ENCODE measurements at places on chromosomes 4 and X.
A peak's percentile ranks its signal among the peaks of the same experiment; 100 is the strongest.

DNA sequence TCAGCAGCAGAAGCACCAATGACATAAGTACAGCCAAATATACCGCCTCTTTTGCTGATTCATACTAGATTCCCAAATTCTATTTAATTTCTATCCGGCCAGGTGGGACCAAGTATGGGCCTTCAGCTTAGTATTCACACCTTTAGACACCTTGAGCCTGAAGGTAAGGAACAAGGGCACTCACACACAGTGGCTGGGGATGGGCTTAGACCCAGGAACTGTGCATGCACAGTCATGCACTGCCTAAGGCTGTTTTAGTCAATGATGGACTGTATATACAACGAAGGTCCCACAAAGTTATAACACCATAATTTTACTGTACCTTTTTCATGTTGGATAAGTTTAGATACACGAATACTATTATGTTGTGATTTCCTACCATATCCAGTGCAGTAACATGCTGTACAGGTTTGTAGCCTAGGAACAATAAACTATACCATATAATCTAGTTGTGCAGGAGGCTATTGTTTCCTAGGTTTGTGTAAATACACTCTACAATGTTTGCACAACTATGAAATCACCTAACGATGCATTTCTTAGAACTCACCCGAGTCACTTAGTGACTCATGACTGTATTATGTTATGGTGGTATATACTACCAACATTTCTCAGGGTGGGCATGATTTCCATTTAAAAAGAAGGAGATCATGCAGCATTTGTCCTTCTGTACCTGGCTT lies 9.7 kb upstream of the CLNK start:
- DNase-seq, result no peak

DNA sequence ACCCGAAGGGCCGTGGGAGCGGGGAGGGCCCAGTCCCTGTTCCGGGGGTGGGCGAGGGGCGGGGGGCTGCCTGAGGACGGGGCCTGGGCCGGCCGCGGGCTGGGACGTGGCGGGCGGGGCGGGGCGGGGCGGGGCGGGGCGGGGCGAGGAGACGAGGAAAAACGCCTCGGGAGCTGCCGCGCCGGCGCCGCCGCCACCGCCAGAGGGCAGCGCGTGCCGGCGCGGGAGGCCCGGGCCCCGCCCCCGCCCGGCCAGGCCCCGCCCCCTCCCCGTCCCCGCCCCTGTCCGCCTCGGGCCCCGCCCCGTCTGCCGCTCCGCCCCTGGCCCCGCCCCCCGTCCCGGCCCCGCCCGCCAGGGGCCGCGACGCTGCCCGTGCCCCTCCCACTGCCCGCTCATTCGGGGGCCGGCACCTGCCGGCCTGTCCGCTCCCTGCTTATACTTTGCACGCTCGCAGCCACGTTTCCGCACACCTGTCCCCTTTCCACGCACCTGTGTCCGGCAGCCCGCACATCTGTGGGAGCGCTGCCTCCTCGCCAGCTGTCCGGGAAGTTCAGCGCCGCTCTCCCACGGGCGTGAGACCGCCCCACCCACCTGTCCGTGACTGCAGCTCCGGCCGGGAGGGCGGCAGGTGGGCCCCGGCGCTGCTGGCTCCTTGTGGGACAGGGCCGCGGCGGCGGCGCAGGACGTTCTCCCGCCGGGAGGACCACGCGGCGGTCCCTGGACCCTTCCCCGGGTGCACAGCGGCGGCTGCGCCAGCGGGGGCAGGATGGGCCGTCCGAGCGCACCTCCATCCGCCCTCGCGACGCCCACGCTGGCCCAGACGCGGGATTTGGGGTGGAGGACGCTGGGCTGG lies 1.7 kb upstream of the FGFRL1 start:
- DNase-seq, result peak; percentile 66

GRCh38 chrX:47358387-47359065 lies 11.9 kb upstream of the ZNF157 start:
- no peak for DNase-seq

DNA sequence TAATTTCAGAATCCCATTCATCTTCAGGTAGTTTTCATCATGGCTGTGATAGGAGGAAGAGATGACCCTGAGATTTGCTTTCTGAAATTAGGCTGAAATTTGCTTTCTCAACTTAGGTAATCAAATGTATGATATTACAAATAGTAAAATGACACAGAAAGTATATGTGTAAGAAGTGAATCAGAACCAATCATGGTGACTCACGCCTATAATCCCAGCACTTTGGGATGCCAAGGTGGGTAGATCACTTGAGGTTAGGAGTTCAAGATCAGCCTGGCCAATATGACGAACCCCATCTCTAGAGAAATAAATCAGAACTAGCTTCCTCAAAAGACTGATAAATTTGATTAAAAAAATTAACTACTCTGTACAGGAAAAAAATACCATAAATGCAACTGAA lies 555.4 kb downstream of the STPG2 start:
- DNase-seq, result no peak

- no peak for DNase-seq
Measured at GRCh38 chrX:150642423-150642822, 50.8 kb upstream of the MTMR1 start.

- DNase-seq, result no peak
Measured at GRCh38 chrX:81120258-81120935, 81.3 kb downstream of the HMGN5 start.

DNA sequence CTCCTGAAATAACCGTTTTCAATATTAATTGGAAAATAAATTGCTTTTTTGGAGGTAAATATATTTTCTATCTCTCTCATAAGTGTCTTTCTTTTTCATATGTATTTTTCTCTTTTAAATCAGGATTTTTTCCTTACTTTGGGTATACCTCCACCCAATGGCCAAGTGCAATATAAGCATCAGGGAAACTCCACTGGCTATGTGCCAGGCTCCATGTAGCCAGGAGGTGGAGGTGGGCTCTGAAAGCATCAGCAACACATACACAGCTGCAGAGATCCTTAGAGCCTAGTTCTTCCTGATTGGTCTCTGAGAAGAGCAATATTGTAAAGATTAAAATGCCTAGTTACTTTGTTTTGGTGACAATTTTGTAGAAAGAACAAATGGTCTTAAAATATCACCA lies 3.4 kb downstream of the GABRA2 start:
- no peak for DNase-seq

DNA sequence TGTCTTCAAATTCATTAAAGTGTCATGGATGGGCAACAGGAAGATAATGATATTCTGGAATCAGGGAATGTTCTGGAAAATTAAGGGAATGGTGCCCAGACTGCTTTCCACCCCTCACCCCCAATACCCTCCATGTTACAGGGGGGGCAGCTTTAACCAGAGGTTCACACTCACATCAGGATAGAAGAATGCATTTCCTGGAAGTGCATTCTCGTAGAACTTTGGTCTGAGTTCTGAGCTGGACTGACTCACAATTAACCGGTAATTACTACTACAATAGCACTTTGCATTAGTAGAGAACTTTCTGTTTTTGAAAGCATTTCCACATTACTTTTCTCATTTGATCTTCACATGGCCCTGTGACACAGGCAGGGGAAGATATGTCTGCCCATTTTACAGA lies 52.5 kb upstream of the SHISA3 start:
- no peak for DNase-seq

DNA sequence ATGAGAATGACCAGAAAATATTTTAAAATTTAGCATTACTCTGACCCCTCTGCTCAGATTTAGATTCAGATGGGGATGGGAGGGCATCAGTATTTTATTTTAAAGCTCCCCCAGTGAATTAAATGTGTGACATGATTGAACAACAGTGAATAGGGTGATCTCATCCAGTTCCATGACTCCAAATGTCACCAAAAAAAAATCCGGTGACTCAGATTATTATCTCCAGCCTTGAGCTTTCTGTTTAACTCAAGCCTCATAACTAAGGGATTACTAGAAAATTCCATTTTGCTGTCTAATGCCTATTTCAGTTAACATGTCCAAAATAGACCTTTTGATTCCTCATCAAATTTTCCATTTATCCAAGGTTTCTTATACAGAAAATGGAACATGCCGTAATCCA lies 121.8 kb upstream of the TMEM47 start:
- no peak for DNase-seq

DNA sequence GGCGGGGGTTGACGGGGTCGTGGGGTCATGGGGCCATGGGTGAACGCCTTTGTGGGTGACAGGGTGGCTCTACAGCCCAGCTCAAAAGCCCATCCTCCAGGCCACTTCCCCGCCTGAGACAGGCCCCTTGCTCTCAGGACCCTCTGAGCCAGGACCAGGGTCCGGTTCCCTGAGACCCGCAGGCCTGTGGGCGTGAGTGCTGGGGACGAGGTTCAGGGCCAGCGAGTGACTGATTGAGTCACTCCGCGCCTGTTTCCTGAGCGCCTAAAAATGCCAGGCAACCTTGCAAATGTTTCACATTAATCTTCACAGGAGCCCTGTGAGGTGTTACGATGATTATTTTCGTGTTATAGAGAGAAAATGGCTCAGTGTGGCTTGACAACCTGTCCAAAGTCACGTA lies 97.8 kb downstream of the ZNF674 start:
- DNase-seq, result no peak

DNA sequence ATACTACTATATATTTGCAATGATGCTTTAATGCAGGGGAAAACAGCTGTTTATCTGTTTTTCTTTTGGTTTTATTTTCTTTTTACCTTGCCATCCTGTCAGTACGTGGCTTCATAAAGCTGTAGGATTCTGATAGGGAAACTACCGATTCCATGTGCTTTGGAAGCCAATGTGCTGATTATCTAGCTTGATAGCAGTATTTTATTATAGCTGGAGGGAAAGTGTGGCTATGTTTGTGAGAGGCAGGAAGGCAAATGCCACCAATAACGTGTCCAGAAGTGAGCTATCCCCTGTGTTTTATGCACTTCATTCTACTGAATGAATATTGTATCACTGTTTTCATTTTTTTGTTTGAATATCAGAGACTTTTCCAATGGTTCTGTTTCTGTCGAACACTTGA lies 43.7 kb downstream of the IL15 start:
- no peak for DNase-seq

DNA sequence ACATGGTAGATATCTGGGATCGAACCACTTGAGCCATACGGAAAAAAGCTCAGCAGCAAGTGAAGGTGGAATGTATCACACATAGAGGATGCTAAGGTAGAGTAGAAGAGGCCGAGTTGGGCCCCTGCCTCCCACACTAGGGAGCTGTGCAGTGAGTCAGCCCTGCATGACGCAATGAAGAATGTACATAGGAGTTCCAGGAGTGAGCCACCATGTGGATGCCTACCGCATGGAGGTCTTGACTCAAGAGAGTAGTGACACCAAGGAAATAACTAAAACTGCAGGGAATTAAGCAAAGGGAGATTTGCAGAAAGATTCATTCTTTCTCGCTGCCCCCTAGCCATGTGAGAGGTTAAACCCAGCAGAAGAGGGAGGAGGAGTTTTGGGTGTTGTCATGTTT lies 389.6 kb upstream of the IGFBP7 start:
- DNase-seq, result no peak

DNA sequence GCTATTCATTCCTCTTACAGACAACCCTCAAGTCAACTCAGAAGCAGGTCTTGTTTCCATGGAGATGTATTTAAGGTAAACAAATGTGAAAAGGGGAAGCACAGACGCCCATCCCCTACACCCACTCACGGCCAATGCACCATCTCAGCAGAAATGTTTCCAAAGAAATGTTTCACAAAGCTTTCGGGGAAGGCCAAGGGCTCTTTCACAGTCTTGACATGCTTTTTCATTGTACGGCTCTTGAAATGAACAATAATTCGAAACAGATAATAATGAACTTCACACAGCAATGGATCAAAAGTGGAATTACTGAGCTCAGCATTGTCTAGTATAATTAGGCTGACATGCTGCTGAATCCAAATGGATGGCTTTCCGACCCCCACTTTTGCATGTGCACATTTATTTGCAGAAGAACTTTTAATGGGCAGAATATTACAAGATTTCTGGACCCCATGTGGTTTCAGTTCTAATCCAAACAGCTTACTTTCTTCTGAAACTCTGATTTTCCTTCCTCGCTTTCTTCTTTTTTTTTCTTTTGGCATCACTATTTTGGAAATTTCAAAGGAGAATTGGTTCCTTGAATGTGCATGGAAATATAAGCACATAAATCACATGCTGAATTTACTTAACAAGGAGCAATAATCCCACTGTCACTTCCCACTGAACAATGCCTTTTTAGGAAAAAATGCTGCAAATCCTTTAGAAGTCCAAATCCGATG lies 160.9 kb downstream of the SMIM20 start:
- no peak for DNase-seq

DNA sequence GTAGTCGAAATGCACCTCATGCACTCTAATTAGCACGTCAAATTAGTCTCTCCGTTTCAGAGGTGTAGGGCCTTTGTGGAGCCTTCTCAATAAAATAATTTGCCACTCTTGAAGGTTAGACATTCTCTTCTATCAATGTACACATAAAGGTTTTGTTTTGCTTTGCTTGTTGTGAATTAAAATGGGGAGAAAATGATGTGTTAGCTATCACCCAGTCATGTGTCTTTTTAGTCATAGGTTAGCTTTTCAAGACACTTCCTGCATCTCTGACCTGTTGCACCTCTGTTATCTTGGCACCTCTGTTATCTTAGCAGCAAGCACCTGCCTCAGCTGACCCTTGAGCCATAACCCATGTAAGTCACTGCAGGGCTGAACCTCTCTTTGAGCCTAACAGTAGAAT lies 936 bp downstream of the TMEM144 start:
- DNase-seq, result no peak

DNA sequence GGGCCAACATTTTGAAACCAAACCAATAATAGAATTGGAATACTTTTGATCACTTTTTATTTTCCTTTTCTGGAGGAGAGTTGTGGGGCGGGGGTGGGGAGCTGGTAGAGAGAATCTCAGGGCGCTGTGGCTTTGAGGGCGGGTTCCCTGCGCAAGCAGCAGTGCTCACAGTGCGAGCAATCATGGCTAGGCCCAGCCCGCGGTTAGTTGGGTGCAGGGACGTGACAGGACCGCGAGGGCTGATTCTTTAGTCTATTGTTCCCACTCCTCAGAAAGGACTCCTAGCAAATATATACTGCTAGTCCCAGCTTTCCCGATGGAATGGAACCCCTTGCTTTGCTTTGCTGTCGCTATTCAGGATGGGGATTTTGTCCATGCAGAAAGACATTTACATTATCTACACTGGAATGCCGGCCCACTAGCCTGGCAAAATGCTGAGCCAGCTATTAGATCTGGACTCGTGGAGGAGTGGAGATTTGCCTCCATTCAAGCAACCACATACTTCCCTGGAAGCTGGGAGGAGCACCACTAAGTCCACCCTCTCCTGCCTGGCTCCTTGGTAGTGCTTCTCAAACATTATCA lies 23.9 kb upstream of the APLN start:
- DNase-seq, result no peak

DNA sequence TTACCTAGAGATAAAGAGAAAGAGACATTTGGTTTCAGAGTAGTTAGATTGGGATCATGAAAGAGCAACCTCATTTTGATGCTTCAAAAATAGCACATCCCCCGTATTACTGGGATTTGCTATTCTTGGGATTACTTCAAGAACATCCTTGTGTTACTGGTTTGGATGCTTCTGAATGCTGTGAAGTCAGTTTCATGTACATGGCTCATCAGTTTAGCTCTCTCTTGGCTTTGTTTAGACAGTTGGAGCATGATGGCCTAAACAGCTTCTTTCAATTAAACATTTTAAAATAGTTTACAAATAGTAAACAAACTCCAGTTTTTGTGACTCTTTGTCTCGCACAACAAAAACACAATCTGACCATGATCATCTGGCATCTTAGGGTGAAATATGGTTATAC lies 23.9 kb downstream of the HTT start:
- DNase-seq, result no peak
